Activated naive CD4-positive, alpha-beta T cell treated with anti-CD3 and anti-CD28 coated beads, Interleukin-2, amount 50 U/mL, for 72 hours (primary cell): ENCODE measurements at places on chromosomes 6 and 20. TPM values are rescaled to one million over a fixed set of nuclear protein-coding genes. Genes with fewer than 3 reads are reported as not detected.

MCCD1 gene
- not detected for total RNA-seq

NRSN1 gene
- not detected for total RNA-seq

ID4 gene
- not detected for total RNA-seq

HRH3 gene
- not detected for total RNA-seq

RAE1 gene
- total RNA-seq: 47.3 TPM

OPRL1 gene
- total RNA-seq: 0.32 TPM

DNA sequence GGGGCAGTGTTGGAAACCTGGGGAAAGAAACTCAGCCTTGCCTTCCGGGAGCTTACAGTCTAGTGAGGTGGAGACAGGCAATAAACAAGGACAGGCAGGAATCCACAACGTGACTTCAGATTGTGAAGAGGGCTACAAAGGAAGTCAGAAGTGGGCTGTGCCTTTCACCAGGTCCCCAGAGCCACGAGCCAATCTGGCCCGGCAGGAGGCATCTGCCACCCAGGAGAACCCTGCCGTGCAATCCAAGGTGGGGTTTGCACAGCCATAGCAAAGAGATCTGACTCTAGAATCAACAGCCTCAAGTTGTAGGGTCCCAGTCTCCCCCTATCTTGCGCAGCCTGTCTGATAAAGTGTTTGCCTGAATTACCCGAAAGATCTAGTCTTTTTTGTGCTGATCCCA is 5.5 kb downstream of the SLC32A1 start:
- no peak for DNase-seq

GRCh38 chr6:170459451-170459850 is 93.7 kb downstream of the PSMB1 start:
- DNase-seq: no peak

DNA sequence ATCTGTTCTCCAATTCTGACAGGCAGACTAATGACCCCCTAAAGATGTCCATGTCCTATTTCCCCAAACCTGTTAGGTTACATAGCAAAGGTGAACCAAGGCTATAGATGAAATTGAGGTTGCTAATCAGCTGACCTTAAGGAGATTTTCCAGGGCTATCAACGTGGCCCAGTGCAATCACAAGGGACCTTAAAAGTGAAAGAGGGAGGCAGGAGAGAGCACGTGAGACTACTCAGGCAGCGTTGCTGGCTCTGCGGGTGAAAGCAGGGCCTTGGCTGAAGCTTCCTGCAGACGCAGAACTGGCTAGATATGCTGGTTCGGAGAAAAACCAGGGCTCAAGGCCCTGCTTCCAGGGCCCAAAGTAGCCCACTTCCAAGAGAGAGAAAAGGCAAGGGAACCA is 78.7 kb downstream of the NCOA7 start:
- DNase-seq: no peak

DNA sequence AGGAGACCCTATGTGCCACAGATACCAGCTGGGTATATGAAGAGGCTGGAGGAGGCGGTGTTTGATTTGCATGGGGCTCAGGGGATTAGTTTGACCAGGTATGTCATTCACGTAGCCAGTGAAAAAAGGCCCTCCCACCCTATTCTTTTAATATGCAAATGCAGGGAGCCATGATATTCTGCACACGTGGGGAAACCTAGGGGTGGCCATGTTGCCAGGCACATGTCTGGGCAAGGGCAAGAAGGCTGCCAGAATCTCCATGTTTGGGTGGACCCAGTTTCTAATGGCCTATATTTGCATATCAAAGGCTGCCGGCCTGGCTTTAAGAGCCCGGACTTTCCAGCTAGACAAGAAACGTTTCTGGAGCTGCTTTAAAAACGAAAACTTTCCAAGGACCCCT is 60.4 kb downstream of the SOX4 start:
- DNase-seq: no peak

DNA sequence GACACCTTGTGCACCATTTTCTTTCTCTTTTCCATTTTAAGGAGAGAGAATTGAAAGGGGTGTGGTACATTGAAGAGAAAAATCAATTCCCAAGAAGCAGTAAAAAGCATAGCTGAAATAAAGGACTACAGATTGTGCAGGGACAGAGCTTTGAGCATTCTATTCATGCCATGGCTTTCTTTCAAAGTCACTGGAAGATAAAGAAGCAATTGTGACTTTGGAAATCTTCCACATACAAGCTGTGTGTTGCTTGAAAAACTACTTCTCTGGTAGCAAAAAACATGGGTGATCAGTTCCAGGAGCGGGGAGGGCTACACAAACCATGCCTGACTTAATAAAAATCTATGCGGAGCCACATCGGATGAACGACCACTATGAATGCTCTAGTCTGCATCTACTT is 230.2 kb upstream of the THEMIS start:
- no peak for DNase-seq

GRCh38 chr20:35994994-35995453 is 26.6 kb downstream of the CNBD2 start:
- peak; percentile 65 for DNase-seq

DNA sequence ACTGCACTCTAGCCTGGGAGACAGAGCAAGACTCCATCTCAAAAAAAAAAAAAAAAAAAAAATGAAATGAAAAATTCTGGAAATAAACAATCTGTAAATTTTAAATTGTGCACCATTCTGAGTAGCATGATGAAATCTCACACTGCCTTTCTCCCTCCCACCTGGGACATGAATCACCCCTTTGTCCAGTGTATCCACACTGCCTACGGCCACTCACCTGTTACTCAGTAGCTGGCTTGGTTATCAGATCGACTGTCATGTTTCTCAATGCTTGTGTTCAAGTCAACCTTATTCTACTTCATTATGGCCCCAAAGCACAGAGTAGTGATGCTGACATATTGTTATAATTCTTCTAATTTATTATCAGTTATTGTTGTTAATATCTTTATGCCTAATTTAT is 58.7 kb upstream of the MTHFD1L start:
- no peak for DNase-seq

GRCh38 chr6:10166031-10166430 is 248.8 kb downstream of the TFAP2A start:
- DNase-seq: no peak

GRCh38 chr6:15109338-15110090 is 136.4 kb upstream of the JARID2 start:
- no peak for DNase-seq

DNA sequence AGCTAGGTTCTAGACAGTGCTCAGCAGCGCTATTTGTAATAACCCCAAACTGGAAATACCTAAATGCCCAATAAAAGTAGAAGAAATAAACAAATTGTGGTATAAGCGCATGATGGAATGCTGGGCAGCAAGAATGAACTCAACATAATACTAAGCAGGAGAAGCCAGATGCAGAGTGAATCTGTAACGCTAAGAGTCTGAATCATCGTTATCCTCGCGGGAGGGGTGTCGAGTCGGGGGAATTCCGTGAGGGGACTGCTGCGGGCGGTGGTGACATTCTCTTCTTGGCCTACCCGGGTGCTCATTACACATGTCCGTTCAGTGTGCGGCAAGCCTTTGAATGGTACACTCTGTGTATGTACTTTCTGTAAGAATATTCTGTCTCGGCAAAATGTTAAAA is 83.7 kb downstream of the SULF2 start:
- DNase-seq: no peak

GRCh38 chr20:5085380-5085779 is 34.4 kb downstream of the PCNA start:
- peak; percentile 18 for DNase-seq

- no peak for DNase-seq
Observed at GRCh38 chr20:49896204-49896603, 19.1 kb downstream of the SPATA2 start.

GRCh38 chr6:47372318-47372717 is 62.6 kb upstream of the TNFRSF21 start:
- DNase-seq: no peak

DNA sequence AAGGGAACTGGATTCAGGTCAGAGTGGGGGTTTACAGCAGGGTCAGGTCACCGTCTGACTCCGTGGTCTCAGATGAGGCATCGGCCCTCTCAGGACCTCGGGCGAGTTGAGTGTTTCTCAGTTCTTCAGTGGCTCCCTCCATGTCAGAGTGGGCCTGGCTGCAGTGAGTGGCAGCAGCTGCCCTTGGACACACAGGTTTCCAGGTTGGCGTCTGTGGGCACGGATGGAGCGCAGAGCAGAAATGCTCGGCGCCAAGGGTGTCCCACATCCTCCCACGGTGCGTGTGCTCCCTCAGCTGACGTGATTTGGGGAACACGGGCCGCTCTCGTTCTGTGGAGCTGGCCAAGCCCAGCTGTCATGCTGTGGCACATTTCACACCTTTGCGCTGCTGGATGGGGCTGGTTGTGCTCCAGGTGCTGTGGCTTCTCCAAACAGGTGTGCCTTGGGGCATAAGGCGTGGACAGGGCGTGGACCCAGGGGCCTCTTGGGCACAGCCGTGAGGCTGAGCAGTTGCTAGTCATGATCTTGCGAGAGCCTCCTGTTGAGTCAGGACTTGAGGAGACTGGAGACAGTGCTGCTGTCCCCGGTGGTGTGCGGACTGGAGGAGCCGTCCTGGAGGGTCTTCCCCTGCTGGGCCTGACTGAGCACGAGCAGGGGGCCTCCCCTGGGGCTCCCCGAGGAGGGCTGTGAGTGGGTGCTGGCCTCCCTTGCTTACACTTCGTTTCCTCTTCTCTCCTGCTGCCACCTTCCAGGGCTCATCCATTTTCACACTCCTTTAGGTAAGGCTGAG is 9.5 kb upstream of the DNAJC5 start:
- no peak for DNase-seq

- DNase-seq: no peak
Observed at GRCh38 chr20:41089555-41089954, 47.8 kb upstream of the PLCG1 start.

GRCh38 chr6:978937-979685 is 286.2 kb upstream of the EXOC2 start:
- DNase-seq: no peak

DNA sequence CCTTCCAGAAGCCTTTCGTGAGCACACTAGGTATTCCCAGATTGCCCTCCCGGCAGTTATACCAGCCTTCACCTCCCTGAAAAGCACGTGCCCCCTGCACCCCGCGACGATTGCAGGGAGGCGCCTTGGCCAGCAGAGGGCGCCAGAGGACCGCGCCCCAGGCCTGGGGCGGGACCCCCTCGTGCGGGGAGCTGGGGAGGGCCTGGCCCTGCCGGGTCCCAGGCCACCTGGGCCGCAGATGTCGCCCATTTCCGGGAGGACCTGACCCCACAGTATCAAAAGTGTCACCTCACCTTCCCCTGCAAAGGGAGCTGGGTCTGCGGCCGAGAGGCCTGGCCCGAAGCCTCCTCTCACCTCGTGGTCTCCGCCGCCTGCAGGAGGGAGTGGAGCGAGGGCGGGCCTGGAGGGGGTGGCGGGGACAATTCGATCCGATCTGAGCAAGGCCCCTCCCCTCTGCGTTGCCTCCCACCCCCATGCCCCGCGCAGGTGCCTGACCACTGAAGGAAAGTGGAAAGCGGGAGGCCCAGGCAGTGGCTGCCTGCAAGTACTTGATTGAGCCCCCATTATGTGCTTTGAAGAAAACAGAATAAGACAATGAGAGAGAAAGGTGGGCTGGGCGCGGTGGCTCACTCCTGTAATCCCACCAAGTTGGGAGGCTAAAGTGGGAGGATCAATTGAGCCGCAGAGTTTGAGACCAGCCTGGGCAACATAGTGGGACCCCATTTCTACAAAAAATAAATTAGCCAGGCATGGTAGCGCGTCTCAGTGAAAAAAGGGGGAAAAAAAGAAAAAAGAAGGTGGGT is 3.5 kb upstream of the SNAI1 start:
- peak; percentile 77 for DNase-seq

GRCh38 chr6:43669922-43670622 is 17.5 kb downstream of the MRPS18A start:
- no peak for DNase-seq

GRCh38 chr6:148249679-148250375 is 92.8 kb upstream of the SASH1 start:
- no peak for DNase-seq

- DNase-seq: no peak
Observed at GRCh38 chr6:96923871-96924493, 546 bp upstream of the KLHL32 start.

DNA sequence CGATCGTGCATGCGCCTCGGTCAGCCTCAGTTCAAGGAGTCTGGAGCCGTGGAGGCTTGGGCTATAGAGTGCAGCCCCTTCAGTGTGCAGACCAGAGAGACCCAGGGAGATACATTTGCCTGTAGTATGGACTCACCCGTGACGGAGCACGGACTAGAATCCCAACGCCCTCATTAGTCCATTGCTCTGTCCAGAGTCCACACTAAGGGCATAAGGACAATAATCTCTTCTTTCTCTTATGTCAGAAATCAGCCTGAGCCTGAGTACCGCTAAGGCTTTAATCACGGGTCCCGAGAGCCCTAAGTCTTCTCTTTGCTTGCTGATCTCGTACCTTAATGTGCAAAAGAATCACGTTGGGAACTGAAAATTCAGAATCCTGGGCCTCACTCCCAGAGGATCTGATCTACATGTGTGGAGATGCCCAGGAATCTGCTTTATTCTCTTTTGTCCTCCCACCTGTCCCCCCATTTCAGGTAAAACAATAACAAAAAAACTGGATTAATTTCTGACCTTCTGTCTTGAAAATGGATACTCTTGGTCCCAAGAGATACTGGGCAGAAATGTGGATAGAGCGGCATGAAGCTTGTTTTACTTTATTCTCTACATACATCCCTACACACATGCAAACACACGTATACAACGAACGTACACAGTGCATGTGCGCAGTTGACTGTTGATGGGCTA is 671 bp downstream of the BPHL start:
- no peak for DNase-seq
